ENCODE measurements at places on chromosomes 2 and 18. TPM values are rescaled to one million over a fixed set of nuclear protein-coding genes. Genes with fewer than 3 reads are reported as not detected.

ACVR1 gene
- total RNA-seq = 20.4 TPM

GPAT2 gene
- 0.33 TPM for total RNA-seq

LOXHD1 gene
- 0.09 TPM for total RNA-seq

RNF144A gene
- total RNA-seq = 10.4 TPM

DNA sequence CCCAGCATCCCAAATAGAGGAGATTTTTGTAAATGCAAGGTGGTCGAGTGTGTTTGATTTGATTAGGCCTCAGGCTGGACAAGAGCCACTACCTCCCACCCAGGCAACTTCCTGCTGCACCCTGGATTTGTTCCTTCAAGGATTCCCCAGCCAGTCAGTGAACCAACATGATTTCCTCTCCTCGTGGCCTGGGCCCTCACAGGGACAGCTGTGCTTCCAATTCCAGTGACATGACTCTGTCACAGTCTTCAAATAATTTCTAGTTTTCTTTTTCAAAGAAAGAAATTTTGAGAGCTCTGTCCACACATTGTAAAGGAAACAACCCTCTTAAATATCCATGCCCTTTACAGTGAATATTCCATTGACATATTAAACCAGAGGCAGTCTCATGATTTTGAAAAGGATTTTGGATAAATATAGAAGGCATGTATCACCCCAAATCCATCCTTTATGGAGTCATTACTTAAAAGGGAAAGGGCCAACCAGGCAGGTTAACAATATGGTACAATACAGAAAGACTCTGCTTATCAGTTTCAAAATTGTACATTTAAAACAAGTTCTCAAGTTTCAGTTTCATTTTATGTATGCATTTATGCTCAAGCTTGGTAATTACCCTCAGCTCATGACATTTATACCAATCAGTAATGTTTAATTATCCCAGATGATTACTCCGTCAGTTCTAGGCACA lies 121.3 kb upstream of the FOSL2 start:
- no peak overlapping the region for H3K4me3 ChIP-seq
- H3K27me3 ChIP-seq = no peaks in the 10 kb centered on the region
- H3K4me1 ChIP-seq = no peaks in the 10 kb centered on the region
- no peak for DNase-seq
- no peaks in the 10 kb centered on the region for H3K36me3 ChIP-seq

- no peak for DNase-seq
- no peaks in the 10 kb centered on the region for H3K36me3 ChIP-seq
- no peaks in the 10 kb centered on the region for H3K4me1 ChIP-seq
- no peak overlapping the region for H3K4me3 ChIP-seq
- H3K27ac ChIP-seq = no peak overlapping the region
- H3K27me3 ChIP-seq = no peaks in the 10 kb centered on the region
Observed at GRCh38 chr18:67525328-67526099, 9.0 kb upstream of the DSEL start.

DNA sequence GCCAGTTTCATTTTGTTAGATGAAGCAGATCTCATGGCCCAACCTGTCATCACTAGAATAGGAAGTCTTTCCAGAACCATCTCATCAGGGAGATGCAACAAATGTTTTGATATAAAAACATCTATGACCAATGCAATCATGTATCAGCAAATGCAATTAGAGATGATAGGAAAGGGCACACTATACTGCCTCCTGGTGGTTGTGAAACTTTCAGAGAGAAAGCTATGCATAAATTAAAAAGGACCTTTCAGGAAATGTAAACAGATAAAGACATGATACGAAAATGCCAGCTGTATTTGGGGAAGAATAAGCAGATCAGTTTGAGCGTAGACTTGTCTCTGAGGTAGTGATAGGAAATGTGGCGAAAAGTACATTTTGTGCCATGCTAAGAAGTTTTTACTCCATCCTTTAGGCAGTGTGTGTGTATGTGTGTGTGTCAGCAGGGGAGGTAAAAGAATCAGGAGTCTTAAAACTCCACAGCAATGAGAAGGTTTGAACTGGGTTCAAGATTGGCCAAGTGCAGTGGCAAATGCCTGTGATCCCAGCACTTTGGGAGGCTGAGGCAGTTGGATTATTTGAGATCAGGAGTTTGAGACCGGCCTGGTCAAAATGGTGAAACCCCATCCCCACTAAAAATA lies 479.3 kb downstream of the CPS1 start:
- DNase-seq = no peak
- H3K36me3 ChIP-seq = no peaks in the 10 kb centered on the region
- H3K27ac ChIP-seq = no peak overlapping the region
